ENCODE measurements at places on chromosomes 6 and 20.

DNA sequence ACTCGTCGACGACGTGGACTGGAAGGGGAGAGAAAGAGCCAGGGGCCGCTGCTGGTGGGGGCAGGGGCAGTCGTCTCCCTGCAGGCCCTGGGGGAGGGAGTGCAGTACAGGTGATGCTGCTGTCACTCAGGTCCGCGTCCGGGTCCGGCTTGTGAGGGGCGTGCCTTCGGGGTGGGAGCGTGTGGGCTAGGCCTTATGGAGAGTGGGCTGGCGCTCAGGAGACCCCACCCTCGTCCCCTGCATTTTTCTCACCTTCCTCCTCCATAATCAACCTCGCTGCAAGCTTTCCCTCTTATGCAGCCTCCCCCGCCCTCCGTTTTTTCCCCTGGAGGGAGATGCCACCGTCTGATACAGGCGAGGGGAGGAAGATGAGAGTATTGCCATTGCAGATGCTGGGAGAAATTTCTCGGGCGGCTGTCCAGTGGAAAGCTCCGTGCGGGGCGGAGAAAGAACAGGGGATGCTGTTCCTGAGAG, 632 bp downstream of the PCMT1 start:
- DNase-seq = peak; percentile 42

GRCh38 chr20:958936-959815, 42.9 kb downstream of the RSPO4 start:
- DNase-seq = no peak

GRCh38 chr6:158715330-158716311, 65.8 kb downstream of the SYTL3 start:
- peak; percentile 54 for DNase-seq

DNA sequence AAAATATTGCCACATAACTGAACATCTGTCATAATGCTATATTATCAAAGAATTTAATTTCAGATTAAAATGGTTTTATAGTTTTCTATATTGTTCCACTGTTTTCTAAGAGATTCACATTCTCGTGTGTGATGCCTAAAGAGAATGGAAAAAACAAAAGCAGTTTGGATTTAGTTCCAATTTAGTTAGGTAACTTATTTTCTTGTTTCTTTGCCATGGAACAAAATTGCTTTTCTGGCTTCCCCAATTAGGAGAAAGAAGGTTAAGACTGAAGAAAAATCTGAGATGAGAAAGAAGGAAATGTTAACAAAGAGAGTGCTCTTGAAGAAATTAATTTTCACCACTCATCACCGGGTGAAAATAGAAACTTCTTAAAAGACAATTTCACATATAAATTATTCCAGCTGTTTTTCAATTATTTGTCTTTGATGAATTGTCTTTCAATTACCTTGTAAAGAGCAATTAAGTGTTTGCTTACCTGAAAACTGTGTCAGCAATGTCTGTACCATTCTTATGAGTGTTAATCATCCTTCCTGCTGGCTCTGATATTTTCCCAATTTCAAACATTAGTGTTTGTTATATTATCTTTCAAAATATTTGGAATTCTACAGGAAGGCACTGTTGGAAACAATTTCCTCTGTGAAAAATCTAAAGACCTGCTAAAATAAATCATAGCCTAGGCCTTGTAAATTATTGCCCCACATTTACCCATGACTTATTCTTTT, 19.5 kb downstream of the PHACTR2 start:
- no peak for DNase-seq

GRCh38 chr6:3946778-3947177, 97.6 kb downstream of the FAM50B start:
- DNase-seq = no peak

- DNase-seq = no peak
Observed at GRCh38 chr6:53333439-53334408, 15.0 kb downstream of the ELOVL5 start.

DNA sequence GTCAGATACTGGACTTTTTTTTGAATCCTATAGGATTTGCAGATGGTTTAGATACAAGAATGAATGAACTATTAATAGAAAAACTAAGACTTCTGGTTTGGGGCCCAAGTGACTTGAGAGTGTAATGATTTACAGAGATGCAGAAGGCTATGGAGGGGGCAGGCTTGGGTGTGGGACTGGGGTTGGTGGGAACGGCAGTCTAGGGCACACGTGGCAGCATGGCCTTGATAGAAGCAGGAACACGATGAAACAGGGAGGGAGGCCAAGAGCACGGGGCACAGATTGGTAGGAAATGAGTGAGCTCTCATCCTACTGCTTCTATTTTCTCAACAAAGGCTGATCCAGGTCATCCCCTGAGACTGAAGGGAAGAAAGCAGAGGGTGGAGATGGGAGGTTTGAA, 3.4 kb upstream of the UST start:
- DNase-seq = no peak

DNA sequence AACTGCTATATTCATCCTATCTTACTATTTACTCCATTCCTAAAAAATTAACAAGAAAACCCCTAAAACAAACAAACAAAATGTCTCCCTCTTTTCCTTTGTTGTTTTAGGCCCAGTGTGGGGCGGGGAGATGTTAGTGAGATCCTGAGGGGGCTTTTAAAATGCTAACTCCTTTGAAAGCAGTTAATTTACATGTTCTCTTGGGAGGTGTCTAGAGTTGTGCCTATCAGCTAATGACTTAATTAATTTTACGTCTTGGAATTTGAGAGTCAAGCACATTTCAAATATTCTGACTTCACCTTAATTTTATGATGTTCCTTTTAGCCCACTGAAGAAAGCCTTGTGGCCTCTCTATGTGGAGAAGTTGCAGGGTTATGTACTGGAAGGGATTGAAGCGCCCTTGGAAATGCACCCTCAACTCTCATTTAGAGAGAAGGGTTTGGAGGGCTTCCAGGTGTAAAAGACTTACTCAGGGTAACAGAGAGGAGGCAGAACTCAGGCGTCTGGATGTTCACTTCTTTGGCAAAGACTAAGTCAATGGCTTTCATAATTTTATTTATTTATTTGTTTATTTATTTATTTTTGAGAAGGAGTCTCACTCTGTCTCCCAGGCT, 4.9 kb downstream of the SASH1 start:
- DNase-seq = no peak

- DNase-seq = no peak
Observed at GRCh38 chr6:7574500-7574899, 15.5 kb upstream of the SNRNP48 start.

DNA sequence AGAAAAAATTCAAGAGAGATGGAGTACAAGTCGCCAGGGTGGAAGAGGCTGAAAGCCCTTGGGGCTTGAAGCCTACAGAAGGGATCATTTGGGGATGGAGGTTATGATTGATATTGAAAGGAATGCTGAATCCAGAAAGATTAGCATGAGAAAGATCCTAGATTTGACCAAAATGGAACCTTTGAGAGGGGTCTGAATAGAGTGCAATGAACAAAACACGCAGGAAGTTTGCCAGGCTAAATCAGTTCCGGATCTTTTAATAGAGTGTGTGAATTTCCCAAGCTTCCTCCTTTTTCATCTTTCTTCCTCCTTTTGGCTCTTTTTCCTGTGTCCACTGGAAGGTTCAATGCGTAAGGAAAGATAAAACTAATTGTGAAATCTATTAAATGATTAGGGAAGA, 15.3 kb downstream of the IPCEF1 start:
- DNase-seq = peak; percentile 55

- no peak for DNase-seq
Observed at GRCh38 chr6:4946521-4946920, 57.3 kb downstream of the RPP40 start.

DNA sequence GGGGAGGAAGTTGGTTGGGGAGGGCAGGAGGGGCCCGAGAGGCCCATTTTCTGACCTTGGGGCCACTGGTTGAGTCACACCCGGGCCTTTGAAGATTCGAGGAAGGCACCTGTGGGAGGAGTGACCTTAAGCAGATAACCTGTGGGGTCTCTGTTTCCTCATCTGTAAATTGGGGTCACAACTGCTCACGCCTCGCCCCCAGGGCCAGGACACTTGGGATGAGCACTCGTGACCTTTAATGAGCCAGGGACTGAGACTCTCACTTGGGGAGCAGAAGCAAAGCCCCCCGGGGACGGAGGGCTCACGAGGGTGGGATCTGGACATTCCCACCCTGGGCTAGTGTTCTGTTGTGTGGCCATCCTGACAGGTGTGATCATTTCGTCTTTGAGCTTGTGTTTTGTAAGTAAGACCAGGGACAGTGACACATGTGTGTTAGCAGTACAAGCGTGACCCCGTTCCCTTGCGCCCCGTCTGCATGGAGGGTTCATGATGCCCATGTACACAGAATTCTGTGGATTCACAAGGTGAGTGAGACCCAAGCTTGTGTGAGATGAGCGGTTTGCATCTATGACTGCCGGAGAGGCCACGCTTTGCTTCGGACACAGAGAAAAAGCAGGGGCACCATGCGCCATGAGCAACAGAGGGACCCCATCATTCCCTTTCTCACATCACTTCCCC, 79.3 kb upstream of the PMEPA1 start:
- no peak for DNase-seq

- DNase-seq = no peak
Observed at GRCh38 chr6:84344005-84344404, 116.6 kb upstream of the CEP162 start.

- DNase-seq = no peak
Observed at GRCh38 chr6:37359039-37359438, 5.3 kb downstream of the RNF8 start.

DNA sequence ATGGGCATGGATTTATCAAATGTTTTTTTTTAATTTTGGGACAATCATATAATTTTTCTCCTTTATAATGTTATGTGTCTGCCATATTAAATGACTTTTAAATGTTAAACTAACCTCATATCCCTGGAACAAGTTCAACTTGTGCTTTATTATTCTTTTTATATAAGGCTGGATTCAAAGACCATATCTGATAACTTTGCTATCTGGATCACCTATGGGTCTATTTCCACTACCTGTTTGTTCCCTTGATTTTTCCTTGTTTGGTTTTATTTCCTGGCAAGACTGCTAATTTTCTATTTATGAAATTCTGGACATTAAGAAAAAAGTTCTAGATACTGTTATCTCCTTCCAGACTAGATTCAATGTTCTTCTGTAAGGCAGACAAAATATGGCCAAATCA, 58.8 kb downstream of the TXNDC5 start:
- DNase-seq = no peak

- DNase-seq = no peak
Observed at GRCh38 chr20:33308668-33309067, 25.7 kb downstream of the BPIFB1 start.

DNA sequence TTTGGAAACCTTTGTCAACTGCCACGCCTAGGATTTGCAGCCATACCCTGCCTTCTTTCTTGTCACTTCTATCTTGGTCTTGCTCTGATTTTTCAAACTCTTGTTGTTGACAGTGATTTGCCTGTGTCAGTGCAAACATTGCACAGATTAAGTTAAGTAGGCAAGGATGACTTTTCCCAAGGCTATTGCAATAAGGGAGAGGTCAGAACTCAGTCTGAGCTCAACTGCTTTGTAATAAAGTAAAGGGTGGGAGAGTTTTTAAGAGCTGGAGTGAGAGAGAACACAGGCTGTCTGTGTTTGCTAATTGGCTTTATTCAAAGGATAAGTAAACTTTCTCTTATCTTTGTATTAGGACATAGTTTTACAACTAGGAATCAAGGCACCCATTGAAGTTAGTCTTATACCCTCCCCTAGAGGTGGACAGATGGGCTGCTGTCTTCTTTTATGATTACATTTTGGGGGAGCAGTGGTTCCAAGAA, 448.6 kb downstream of the PHF3 start:
- no peak for DNase-seq

GRCh38 chr6:95518630-95519227, 58.6 kb upstream of the MANEA start:
- no peak for DNase-seq

DNA sequence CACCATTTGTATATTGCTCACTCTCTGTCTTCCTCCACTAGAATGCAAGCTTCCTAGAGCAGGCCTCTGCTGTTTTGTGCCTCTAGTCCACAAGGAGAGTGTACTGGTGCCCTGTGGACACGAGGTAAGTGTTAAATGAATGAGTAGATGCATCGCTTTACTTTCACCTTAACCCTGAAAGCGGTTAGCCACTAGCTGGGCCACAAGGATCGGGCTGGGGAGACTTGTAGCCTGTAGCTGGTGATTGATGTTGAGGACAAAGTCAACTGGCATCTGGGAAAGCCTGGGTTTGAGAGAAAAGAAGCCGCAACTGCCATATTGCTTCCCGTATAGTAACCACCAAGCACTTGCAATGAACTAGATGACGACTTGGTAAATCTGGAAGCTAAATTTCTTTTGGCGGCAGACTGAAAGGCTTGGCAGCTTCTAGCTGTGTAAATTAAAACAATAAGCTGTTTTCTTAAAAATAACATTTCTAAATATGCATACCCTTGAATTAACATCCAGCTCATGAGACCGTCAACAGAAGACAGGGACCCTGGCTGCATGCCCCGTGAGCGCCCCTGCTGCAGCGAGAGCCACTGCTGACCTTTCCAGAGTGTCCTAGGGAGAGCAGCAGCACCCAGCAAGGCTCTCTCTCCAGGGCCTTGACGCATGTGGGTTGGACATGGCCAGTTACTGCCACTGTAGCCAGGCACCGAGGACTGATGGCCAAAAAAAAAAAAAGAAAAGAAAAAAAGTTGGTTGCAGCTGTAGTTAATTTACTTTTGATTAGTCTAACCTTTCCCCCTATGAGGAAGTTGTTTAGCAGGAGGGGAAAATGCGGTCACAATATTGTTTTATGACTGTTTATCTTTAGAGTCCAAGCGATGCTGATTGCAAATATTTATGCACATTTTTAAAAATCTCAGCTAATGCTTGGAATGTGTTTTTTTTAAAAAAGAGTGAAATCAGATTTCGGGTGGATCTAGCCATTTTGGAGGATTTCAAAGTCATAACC, 315.1 kb downstream of the TFAP2C start:
- DNase-seq = no peak

GRCh38 chr6:15616261-15616660, 46.6 kb downstream of the DTNBP1 start:
- DNase-seq = no peak

DNA sequence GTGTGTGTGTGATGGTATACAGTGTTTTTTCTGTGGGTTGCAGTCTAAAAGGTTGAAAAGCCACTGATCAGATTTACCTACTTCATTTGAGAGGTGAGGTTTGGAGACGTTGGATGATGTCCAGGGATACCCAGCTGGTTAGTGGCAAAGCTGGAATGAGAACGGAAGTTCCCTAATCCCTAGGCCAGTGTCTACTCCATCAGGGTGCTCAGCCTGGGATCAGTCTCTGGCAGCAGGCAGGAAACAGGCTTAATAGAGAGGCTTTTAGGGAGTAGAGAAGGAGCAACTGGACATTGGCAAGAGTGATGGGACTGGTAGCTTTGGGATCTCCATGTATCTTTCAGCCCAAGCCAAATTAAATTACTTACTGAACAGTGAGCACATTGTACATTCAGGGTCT, 80.7 kb downstream of the C6orf52 start:
- no peak for DNase-seq

DNA sequence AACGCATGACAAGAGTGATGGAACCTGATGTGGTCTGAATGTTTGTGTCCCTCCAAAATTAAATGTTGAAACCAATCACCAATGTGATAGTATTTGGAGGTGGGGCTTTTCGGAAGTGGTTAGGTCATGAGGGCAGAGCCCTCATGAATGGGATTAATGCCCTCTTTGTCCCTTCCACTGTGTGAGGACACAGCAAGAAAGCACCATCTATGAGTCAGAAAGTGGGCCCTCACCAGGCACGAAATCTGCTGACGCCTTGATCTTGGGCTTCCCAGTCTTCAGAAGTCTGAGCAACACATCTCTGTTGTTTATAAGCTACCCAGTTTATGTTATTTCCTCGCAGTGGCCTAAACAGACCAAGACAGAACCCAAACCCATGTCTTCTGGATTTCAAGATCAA, 244.0 kb upstream of the JAG1 start:
- DNase-seq = no peak
